ENCODE measurements at places on chromosomes 5 and 9. TPM values are rescaled to one million over a fixed set of nuclear protein-coding genes. Genes with fewer than 3 reads are reported as not detected.

The FAM78A gene
- total RNA-seq, result 0.24 TPM

The PPP6C gene
- 32.9 TPM for total RNA-seq

The PLAC8L1 gene
- total RNA-seq, result not detected

The DDX4 gene
- total RNA-seq, result not detected

The MYMK gene
- total RNA-seq, result 1.0 TPM

All from epithelial cell of alveolus of lung (primary cell).